Left lobe of liver (tissue), 2 donors: ENCODE measurements at places on chromosomes 16 and 17.

- DNase-seq = no peak
Observed at GRCh38 chr17:14157822-14158221, 78.8 kb downstream of the CDRT15 start.

- DNase-seq = no peak
Observed at GRCh38 chr16:84040823-84041820, 1.5 kb downstream of the SLC38A8 start.

GRCh38 chr16:86427433-86427851 lies 82.9 kb upstream of the FOXF1 start:
- no peak for DNase-seq

DNA sequence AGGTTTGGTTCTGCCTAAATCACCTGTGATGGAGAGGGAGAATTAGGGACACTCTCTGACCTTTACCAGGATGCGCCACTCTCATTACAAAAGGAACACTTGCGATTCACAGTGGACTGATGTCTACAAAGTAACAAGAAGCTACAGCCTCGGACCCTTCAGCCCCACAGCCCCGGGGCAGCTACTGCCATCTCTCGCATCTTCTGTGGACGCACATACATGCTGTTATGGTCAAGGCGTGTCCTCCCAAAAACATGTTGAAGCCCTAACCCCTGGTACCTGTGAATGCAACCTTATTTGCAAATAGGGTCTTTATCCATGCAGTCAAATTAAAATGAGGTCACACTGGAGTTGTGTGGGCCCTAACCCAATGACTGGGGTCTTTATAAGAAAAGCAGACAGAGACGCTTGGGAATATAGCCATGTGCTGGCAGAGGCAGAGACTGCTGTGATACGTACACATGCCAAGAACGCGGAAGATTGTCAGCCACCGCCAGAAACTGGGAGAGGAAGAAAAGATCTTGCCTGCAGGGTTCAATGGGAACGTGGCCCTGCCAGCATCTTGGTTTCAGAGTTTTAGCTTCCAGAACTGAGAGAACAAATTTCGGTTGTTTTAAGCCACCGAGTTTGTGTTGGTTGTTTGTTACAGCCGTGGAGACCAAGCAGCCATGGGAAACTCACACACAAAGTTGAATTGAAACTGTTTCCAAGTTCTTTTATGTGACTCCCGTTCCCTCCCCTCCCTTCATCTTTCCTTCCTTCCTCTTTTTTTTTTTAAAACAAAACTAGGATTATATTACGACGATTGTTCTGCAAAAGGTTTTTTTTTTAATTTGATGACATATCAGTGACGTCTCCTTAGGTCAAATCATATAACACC lies 23.1 kb downstream of the ATP2C2 start:
- no peak for DNase-seq

- DNase-seq = no peak
Observed at GRCh38 chr17:78133971-78134898, 3.7 kb downstream of the TMC8 start.

GRCh38 chr16:14088155-14088753 lies 17.1 kb downstream of the MRTFB start:
- no peak for DNase-seq

- peak; percentile 75 for DNase-seq
Observed at GRCh38 chr17:17919169-17920107, 52.8 kb downstream of the TOM1L2 start.

DNA sequence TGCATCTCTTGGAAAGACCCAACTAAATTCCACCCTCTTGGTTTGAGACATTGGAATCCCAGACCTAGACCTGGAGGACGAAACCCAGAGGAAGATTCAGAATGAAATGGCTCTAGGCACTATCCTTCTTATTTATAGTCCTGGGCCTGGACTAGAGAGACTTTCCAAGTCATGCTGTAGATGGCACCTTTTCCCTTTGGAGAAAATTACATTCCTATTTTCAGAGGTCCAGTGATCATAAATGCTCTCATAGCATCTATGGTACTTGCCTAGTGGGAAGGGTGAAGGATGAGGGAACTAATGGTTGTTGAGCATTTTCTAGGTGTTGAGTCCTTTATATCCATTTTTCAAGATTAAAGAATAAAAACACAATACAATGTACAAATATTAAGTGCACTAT lies 37.1 kb downstream of the SPACA3 start:
- no peak for DNase-seq

DNA sequence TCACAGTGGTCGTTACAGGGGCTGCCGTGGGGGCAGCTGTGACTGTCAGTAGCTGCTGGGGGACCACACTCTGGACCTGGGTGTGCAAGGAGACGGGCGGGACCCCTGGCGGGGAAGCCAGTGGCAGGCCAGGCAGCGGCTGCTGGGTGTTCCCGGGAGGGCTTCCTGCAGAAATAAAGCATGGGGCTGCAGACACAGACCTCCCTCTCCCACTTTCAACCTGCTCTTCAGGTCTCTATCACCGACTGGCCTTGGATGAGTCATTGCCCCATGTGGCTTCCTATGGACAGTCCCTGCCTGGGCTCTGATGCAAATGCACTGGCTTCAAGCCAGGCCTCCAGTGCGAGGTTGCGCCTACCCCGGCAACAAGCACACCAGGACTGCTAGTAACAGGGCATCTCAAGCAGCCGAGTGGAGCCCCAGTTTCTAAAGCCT lies 17.2 kb downstream of the SREBF1 start:
- DNase-seq = peak; percentile 87

- peak; percentile 91 for DNase-seq
Observed at GRCh38 chr17:81727324-81728031, 15.4 kb downstream of the SLC25A10 start.

DNA sequence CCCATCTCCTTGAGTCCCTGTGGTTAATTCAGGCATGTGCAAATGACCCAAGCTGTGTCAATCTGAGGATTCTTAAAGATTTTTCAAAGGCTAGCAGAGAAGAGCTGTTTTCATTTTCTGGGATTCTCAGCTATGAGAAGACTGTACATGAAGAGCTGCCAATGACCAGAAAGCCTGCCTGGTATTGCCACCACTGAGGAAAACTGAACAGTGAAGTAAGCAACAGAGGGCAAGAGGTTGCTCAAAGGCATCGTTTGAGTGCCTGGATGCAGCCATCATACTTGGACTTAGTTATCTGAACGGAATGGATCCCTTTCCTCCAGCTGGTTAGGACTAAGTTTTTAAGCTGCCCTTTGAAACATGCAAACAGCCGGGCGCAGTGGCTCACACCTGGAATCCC lies 38.4 kb downstream of the FAM20A start:
- no peak for DNase-seq

GRCh38 chr16:72905581-72905980 lies 142.3 kb downstream of the ZFHX3 start:
- no peak for DNase-seq

GRCh38 chr17:14308965-14309879 lies 8.3 kb downstream of the HS3ST3B1 start:
- peak; percentile 98 for DNase-seq

GRCh38 chr17:61280338-61280737 lies 119.3 kb upstream of the TBX2 start:
- DNase-seq = no peak

GRCh38 chr16:46701615-46702014 lies 12.2 kb downstream of the ORC6 start:
- no peak for DNase-seq

DNA sequence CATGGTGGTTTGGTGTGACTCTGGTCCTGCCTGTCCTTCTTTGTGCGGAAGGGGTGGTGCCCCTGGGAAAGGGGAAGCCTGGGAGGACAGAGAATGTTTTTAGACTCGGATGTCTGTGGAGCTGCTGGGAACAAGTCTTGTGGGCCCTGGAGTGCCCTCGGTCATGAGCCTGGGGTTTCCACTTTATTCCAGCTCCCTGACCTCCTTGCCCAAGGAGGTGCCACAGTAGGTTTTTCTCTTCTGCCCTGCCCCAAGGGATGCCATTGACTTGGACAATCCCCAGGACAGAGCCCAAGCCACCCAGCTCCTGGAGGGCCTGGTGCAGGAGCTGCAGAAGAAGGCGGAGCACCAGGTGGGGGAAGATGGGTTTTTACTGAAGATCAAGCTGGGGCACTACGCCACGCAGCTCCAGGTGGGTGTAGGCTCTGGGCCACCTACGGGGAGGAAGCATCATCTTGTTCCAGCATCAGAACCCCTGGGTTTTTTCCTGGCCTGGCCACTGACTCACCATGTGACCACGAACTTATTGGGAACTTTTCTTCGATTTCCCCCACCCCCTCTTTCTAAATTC lies 1.4 kb downstream of the STAT5A start:
- no peak for DNase-seq

DNA sequence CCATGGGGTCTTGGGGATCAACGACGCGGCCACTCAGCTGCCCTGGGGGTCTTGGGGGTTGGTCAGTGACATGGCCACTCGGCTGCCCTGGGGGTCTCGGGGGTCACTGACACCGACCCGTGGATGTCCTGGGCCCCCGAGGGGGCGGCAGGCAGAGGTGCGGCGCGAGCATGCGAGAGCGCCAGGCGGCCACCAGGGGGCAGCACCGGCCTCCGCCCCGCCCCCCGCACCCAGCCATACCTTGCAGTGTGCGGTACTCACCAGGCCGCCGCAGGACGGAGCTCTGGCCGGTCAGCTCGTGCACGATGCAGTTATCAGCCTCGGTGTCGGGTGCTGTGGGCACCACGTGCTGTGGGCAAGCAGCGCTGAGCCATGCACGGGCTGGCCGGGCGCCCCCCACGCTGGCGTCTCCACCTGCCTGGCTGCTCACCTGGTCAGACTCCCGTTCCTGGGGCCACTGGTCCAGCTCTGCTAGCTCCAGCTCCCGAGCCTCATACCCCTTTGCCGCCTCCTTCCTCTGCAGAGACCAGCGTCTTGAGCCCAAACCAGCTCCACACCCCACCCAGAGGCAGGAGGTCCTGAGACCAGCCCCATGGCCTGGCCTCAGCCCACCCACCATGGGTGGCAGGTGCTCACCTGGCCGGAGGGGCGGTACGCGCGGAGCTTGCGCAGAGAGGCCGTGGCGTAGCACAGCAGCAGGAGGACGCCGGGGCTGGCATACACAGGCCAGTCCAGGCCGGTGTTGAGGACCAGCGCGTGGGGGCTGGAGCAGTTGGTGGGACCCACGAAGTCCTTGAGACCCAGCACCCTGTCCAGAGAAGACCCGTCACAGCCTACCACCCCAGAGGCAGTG lies 31.2 kb downstream of the CTU2 start:
- DNase-seq = peak; percentile 62

- DNase-seq = no peak
Observed at GRCh38 chr16:85302018-85302847, 190.0 kb upstream of the CIBAR2 start.

GRCh38 chr16:88640498-88641247 lies 2.3 kb downstream of the IL17C start:
- DNase-seq = no peak

GRCh38 chr17:37701496-37701898 lies 43.4 kb downstream of the HNF1B start:
- peak; percentile 66 for DNase-seq

DNA sequence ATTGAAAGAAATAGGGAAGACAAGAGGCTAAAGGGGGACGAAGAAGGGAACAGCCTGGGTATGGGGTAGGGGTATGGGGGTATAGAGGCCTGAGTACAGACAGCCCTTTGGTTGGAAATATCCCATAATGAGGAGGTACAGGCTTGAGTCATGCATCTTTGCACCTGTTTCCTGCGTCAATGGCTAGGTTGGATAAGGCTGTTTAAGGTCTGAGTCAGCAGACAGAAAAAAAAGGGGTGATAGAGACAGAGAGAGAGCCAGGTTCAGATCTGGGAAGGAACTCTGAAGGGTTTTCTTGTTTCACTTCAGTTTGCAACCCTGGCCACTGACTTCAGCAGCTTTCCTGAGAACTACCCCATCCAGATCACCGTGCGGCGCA lies 8.5 kb downstream of the FNDC8 start:
- no peak for DNase-seq

GRCh38 chr17:39399791-39400190 lies 1.6 kb downstream of the FBXL20 start:
- DNase-seq = no peak

DNA sequence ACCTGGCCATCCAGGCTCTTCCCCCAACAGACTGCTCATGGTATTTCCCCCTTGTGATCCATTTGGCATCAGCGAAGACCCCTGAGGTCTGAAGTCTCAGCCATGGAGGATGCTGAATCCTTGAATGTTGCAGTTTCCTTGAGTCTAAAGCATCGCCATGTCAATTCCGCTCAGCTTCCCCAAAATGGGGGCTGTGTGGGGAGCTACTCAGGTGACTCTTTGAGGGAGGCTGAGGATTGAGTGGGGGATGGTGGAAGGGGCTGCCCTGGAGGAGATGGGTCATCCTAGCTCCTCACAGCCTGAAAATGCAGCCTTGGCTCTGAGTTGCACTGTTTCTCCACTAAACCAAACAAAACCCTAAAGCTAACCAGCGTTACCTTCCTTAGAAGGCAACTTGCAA lies 2.6 kb downstream of the C16orf78 start:
- DNase-seq = no peak

DNA sequence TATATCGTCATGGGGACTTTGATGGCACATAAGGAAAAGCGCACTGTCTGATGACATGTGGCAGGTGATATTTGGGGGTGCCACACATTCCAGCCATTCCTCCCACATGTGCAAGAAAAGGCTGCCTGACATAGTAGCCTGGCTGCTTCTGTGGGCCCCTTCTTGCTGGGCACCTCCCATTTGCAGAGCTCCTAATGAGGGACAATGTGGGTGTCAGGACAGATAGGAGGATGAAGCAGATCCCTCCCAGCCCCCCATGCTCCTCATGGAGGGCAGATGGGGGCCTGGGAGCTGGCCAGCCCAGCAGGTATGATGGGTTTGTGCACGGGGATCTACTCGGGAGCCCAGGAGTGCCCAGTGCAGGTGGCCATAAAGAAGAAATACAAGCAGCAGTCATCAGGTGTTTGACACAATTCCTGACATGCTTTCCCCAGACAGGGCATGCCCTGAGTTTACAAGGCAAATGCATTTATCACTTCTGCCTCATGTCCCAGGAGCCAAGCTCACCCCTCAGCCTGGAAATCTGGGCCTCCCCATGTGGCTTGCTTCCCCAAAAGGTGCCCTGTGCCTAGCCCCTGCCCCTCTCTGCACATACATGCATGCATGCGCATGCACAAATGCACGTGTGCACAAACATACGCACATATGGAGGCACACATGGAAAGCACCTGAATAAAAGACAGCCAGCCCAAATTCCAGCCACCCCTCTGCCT lies 260.6 kb upstream of the RPL38 start:
- DNase-seq = no peak

- peak; percentile 77 for DNase-seq
Observed at GRCh38 chr16:4676831-4677230, 16.5 kb upstream of the NUDT16L1 start.
